ENCODE measurements at places on chromosomes 3 and 15.

DNA sequence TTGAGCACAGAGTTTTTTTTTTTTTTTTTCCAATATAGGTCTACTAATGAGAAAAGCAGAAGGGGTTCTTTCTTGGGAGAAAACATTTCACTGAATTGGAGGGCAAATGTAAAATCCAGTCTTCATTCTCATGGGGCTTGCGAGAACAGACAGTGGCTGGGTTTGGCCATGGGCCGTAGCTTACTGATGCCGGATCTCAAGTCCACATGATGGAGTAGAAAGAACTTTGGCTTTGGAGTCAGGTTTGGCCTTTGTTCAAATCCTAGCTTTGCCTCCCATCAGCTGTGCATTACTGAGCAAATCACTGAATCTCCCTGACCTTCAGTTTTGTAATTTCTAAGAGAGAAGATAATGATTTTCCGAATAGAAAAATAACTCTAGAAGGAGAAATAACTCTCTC, 59.7 kb downstream of the LMCD1 start:
- DNase-seq, result no peak

DNA sequence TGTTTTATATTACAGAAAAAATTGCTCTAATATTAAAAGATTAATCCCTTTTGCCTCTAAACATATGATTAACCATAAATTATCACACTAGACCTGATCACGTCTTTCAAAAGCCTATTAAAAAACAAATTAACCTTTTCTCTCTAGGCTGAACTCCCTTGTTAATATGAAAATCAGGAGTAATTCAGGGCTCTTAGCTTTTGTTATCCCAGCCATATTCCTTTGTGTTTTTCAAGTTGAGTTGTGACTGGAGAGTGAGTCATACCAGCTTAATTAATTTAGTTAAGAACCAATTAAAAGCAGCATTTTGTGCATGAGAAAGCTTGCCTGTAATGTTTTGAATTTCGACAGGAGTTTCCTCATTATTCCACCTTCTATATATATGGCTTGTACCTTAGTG, 385.8 kb downstream of the VGLL3 start:
- no peak for DNase-seq

DNA sequence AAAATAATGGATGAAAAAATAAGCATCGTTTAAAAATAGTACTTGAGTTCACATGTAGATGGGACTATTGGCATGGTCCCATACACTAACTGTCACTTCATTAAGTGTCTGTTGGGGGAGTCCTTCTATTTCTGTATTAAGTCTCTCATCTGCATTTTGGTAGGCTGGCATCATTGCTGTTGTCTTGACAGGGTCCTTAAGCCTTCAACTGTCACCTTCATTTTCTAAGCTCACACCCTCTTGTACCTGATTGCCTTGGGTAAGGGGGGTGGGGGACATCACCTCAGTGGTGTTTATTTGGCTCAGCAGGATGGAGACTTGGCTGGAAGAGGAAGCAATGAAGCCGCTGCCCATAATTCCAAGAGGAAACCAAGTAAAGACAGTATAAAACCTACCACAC, 202.0 kb upstream of the VEPH1 start:
- no peak for DNase-seq

DNA sequence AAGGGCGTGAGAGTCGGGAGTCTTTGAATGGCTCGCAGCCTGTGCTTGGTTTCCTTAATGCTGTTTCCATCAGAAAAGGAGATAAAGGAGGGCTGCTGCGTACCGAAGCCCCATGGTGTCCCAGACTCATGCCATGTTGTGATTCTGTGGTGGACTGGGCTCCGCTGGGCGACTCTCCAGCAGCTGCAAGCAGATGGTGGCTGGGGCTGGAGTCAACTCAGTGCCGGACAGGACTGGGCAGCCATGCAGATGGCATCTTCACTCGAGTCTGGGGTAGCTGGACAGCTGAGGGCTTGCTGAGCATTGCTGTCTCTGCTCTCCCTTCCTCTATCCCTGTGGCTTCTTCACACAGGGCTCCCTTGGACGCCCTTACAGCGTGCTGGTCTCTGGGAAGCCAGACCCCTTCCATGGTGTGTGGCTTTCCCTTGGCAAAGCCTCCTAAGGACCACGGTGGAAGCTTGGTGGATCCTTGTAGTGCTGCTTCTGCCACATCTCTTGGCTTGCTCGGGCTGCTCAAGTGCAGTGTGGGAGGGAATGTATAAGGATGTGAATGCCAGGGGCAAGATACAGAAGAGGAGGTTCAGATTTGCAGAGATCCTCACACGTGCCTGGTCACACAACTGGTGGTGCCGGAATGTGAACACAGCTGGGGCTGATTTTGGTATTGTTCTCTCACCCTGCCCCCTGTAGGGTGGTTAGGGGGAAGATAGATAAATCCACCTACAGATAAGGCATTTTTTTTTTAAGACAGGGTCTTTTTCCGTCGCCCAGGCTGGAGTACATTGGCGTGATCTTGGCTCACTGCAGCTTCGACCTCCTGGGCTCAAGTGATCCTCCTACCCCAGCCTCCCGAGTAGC, 9.0 kb downstream of the NIPA1 start:
- DNase-seq, result no peak

- DNase-seq, result no peak
These were observed 9.7 kb downstream of the STOML1 start for GRCh38 chr15:73982222-73982962.

DNA sequence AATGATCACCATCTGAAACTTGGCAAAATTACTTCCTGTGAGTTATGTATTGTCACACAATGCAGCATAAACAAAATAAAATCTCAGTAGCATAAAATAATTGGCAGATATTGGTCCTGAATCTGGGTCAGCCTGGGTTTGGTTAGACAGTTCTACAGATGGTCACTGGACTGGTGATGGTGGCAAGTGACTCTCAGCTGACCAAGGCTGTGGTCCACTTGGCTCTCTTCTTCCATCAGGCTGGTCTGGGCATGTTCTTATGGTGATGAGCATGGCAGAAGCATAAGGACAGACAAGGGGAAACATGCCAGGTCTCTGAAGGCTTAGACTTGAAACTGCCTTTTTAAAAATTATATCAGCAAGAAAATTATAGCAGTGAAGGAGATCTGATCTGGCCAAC, 1205.0 kb upstream of the EPHA6 start:
- no peak for DNase-seq
